ENCODE measurements at places on chromosomes 7 and 10.

DNA sequence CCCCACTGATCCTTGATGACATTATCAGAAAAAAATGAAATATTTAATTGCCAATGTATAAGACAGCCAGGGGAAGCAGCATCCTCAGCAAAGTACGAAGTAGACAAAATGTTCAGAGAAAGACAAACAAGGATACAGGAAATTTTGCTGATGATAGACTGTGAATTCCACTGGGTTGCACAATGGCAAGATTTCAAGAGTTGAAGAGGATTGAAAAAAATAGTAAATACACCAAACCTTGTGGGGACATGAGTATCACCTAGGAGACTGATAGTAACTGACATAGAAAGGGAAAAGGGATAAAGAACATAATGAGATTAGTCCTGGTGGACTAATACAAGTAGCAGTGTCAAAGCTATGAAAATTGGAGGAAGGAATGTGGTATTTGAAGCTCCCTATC lies 16.5 kb downstream of the CNOT4 start:
- no peak for DNase-seq

GRCh38 chr7:27185013-27185853 lies at the start of gene HOXA11:
HOXA11 (minus strand) TSS chr7:27185232; CDS start chr7:27185144, 88 bp downstream.
- no peak for DNase-seq

DNA sequence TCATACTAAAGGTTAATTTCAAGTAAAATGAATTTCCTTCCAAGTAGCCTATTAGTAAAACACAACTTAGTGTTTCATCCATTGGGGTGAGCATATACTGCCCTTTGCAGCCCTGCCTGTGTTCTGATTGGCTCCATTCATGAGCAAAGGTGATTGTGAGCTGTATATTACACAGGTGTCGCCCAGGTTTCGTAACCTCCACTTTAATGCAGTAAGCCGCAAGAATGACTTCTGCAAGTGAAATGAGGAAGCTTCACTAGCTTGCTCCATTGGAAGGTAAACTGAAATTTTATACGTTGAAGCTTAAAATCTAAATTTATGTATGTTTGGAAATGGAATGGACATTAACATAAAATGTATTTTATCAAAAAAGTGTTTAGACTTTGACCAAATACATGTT lies 24.4 kb downstream of the MTURN start:
- no peak for DNase-seq

DNA sequence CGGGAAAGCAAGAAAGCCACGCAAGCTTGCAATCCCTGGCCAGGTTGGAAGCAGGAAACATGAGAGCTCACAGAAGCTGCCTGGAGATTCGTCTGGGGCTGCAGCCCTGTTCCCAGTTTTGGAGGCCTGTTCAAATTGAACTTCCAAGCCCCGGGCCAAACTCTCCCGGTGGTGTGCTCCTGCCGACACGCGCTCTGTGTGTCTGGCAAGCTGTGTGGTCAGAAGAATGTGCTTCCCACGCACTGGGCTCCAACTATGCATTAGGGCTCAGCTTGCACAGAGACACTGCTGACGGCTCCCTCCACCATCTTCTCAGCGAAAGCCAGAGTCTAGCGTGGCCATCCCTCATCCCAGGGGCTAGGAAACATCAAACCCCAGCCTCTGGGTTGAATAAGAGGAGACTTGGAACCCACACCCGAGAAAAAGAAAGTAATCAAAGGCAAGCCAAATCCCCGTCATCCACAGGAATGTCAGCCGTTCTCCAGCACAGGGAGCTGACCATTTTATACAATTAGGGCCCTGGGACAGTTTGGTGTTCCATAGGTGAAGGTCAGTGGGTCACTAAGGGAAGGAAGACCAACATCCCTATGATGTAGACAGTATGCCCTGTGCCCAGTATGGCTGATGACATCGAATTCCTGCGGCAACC lies 107.2 kb downstream of the FGFR2 start:
- DNase-seq = no peak

GRCh38 chr10:106720683-106721082 lies 443.8 kb downstream of the SORCS1 start:
- DNase-seq = no peak

DNA sequence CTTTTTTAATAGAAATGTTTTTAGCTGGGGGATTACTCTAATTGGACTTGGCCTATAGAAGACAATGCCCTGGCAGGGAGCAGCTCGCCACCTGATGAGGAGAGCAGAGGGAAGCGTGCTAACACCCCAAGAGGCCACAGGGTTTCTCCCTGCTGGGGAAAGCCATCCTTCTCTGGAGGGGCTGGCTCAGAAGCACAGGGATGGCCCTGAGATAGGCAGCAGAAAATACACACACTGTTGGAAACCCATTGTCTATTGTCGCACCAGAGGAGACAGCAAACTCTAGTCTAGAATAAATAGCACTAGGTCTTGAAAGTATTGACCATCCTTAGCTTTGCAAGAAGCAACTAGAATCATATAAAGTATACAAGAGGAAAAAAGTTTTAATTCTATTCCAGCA lies 5.4 kb downstream of the COBL start:
- DNase-seq = no peak

DNA sequence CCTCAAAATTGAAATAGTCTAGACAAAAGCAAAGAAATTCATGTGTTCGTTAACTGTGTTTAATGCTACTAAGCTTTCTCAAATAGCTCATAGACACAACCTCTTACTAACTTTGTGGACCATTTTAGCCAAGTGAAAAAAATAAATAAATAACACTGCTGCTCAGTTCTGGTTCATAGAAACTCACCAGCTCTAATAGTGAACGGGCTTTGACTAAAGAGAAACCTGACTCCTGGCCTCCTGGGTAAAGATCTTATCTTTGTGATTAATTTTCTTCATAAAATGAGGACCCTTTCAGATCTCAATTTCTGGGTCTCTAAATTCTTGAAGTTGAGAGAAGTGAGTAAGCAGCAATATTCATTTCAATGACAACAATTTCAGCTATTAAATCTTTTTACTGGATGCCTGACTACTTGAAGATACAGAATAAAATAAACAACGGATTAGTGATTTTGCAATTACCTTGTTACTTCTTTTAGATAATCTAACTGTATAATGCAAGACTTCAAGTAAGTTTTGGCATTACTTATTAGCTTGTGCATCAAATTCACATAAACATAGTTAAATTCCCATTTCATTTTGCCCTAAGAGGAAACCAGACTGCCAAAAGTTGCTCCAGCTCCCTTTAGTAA lies 3.1 kb downstream of the CADPS2 start:
- DNase-seq = no peak

DNA sequence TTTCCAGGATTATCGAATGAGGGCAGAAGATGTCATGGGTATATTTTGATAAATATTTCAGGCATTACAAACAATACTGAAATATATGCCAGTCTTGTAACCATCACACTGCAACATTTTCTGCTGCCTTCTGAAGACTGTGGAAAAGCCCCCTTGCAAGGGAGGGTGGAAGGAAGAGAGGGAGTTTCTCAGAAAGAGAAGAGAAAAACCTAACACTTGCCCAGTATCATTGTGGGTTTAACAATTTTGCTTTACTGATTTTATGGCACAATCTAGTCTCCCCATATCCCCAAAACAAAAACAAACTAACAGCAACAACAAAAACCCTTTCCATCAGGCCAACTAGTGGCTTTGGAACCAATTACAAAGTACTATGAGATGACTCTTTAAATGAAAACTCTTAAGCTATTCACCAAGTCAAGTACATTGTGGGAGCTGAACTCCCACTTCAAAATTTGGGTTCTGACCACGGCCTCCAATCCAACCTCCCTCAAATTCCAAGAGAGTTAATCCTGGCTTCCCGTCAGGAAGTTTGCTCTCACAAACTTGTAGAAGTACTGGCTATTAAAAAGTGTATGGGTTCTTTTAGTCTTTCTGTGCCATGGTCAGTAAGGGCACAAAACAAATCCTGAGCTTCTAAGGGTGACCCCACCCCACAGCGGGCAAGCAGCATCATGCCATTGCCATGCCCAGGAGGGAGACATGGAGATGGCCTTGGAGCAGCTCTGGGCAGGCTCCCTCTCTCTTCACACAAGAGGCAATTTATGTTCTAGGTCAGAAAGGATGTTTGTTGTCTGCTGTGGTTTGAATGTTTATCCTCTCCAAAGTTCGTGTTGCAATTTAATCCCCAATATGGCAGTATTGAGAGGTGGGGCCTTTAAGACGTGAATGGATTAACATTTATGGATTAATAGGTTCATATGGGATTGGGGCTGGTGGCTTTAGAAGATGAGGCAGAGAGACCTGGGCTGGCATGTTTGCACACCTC lies 96.3 kb downstream of the JAZF1 start:
- DNase-seq = no peak

GRCh38 chr10:68463365-68464093 lies 8.2 kb downstream of the DNA2 start:
- DNase-seq = no peak

GRCh38 chr7:132359743-132360142 lies 216.5 kb downstream of the PLXNA4 start:
- DNase-seq = no peak

- DNase-seq = no peak
Observed at GRCh38 chr10:59016043-59016442, 160.4 kb upstream of the PHYHIPL start.

DNA sequence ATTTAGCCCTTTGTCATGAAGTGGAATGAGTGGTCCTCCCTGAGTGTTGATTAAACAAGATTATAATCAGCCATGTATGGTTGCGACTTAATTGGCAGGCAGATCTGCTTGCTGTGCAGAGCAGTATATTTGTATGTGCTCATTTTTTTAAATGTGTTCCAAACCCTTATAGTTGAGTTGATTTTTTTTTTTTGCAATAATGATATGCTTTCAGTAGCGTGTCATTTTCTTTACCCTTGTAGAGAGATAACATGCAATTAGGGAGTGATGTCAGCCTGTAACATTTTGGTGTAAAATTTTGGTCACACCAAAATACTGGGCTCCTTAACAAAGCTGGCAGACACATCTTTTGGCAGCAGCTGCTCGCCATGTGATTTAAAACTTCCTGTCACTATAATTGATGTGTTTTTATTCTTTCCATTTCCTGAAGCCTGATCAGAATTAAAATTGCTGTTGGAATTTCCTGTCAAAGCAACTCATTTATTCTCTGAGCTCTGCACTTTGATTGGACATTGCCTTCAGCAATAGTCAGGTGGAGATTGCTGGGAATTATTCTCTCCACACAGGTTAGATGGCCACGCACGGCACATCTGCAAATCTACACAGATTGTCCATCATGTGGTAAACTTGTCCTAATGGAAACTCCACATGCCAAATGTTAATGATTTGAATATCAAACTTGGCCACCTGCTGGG lies 125.3 kb downstream of the DYNC1I1 start:
- DNase-seq = no peak

DNA sequence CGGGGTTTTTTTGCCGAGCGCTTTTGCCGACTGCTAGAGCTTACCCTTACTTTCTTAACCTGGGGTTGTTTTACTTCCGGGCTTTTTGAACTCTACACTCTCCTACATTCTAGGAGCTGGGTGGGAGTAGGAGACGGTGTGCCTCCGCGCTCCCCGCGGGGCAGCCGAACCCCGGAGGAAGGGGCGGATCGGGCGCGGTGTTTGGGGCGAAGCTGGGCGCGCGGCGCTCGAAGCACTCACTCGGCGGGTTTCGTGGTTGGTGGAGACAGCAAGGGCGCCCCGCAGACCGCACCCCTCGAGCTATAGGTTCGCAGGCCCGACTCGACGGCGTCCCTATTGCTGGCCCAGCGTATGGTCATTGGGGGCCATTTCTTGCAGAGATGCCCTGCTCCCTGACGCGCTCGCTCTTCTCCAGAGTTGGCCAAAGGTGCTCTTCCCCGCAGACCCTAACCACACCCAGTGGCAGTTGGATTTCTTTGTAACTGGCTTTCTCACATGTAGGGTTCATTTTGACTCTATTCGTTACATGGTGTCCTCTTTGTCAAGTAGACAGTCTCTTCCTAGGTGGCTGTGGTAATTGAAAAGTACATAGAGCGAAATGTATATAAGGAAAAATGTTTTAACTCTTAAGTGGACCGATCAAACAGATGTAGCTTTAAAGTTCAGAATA lies 364 bp downstream of the ZNF518A start:
- DNase-seq = no peak

DNA sequence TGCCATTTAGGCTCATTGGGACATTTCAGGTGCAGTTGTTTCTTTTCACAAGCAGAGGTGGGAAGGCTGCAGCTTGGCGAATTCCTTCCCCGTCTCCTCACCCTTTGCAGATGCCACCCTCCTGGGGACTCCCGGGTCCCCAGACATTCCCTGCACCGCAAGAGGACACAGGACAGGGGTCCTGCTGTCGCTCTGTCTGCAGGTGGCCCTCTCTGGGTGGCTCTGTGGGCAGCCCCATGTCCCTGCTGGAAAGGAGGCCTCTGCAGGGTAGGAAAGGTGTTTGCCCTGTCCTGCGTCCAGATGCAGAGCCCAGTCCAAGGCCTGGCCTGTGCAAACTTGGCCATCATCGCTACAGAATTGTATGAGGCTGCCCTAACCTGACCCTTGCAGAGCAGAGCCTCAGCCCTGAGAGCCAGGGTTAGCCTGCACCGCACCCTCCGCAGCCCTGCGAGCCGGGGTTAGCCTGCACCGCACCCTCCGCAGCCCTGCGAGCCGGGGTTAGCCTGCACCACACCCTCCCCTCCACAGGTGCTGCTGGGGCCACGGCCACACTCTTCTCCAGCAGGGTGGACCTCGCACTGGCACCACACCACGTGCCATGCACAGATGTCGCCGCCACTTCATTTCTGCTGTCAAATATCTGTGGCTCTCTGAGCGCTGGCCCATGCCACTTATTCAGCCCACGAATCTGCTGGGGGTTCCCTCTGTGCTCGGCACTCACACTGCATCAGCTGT lies 61.0 kb downstream of the CFAP46 start:
- DNase-seq = no peak

DNA sequence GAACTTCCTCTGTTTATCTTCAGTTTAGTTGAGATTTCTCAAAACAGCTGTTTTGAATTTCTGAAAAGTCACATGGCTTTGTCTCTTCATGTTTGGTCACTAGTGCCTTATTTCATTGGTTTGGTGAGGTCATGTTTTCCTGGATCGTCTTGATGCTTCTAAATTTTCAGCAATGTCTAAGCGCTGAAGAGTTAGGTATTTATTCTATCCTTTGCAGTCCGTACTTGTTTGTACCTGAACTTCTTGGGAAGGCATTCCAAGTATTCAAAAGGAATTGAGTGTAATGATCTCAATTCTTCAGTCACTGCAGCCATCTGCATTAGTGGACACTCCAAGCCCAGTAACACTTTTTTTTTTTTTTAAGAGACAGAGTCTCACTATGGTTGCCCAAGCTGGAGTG lies 67.7 kb downstream of the HERC4 start:
- no peak for DNase-seq

DNA sequence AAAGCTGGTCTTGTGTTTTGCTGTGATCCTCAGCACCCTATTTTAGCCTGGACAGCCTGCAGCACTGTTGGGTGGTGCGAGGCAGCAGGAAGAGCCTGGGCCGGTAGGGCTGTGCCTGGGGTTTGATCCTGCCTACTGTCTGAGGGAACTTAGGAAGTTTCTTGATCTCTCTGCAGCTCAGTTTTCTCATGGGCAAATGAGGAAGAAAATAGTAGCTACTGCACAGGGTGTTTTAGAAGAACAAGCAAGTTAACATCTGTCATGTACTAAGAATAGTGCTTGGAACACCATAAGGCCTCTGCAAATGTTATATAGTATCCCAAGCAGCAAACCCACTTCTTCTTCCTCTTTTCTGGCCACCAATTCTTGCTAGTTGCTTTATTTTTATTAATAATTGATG lies 12.0 kb upstream of the AGR2 start:
- DNase-seq = no peak

GRCh38 chr10:111767661-111768060 lies 415.9 kb downstream of the GPAM start:
- no peak for DNase-seq

Measured in NCI-H187 (cell line).